ENCODE measurements at places on chromosomes 6 and 20.

DNA sequence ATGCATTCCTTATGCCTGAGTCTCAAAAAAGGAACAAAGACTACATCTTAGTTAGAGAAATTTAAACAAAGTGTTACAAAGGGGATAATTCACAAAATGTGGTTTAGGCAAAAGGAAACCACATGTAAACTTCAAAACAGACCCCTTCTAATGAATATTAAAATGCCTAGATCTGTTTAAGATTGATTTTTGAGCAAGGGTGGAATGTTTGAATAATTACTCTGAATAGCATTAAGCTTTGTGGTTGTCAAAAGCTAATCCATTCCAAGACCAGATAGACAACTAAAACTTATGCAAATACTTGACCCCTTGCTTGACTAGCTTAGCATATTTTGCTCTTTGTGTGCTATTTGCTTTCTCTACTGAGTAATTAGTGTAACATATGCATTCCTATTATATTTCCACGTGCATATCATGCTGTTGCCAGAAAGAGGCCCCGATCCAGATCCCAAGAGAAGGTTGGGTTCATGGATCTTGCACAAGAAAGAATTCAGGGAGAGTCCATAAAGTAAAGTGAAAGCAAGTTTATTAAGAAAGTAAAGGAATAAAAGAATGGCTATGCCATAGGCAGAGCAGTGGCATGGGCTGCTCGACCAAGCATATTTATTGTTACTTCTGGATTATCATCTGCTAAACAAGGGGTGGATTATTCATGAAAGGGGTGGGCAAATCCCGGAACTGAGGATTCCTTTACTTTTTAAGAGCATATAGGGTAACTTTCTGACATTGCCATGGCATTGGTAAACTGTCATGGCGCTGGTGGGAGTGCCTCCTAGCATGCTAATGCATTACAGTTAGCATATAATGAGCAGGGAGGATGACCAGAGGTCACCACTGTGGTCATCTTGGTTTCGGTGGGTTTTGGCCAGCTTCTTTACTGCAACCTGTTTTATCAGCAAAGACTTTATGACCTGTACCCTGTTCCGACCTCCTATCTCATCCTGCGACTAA is 1193.4 kb upstream of the EYS start:
- DNase-seq, result no peak

DNA sequence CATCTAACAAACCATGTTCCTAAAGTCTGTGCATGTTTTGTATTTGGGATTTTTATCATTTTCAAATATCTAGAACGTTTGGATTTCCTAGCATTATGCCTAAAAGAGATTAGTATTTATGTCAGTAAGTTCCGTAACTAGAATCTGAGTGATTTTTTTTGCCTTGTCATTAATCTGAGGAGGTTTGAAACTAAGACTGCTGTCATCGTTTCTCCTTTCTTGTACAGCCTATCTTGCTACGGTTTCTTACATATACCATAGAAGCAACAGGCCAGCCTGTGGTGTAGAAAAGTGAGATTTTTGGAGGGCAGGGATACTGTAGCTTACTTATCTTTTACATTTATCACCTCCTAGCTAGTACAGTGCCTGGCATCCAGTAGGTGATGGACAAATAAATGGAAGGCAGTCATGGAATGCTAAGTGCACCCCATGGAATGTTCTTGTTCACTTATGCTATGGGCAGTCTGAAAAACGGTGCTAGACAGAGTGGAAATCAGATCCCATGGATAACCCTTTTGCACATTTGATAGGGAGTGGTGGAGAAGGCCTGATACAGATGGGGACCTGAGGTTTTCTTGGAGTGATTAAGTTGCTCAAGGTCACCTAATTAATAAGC is 93.9 kb downstream of the ARID1B start:
- no peak for DNase-seq

GRCh38 chr6:21281366-21281765 is 312.2 kb upstream of the SOX4 start:
- DNase-seq, result no peak

DNA sequence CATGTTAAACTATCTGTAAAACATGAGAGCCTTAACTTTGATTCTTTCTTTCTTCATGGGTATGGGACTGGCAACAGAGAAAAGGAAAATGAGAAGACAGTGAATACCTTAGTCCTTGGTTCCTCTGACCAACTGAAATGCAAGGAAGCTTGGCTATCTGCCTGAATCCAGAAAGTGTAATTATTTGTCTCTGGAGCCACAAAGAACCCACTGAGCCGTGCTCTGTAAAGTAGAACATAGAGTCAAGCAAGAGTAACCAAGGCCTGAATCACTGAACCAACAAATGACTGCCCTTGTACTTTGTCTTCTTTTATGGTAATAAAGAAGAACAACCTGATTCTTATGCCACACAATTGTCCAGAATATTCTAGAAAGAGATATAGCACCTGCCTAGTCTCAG is 27.6 kb downstream of the PKHD1 start:
- no peak for DNase-seq

DNA sequence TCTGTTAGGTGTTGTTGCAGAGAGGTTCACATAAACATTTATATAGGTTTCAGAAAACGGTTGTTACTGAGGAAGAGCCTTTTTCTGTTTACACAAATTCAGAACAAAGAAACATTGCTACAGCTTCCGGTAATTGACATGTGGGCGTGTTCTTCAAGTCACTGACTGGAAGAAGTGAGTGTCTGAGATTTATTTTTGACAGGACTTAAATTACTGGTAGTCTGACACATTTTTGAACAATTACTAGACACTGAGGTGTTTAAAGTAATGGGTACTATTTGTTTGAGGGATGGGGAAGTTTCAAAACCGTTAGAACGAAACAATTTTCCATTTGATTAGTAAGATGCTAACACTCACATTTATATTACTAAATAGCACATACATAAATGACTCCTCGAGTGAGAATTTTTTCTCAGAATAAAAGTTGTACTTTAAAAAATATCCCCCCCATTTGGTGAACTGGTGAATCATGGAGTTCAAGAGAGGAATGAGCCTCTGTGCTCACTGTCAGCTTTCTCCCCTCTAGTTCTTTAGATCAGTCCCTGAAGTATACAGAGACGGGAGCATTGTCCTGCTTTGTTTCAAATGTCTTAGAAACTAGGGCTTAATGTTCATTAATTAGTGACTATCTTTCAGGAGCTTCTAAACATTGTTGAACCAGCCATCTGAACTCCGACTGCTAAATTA is 98.7 kb downstream of the TSHZ2 start:
- no peak for DNase-seq

DNA sequence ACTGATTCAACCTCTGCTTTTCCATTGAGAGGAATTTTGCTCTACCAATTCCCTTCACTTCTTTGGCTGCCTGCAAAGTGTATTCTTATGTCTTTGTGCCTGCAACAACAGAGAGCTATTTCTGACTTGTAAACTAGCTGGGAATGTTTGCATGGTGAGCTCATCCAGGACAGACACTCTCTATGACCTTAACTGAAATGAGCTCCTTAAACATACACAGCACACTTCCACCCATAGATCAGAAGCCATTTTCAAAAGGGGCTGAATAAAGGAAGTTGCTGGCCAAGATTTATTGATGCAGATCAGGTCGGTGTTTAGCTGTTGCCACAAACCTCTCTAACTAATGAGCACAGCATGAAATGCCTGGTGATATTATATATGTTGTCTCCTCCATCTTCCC is 377.7 kb downstream of the BTBD9 start:
- no peak for DNase-seq

- no peak for DNase-seq
Observed at GRCh38 chr6:114906096-114906495, 563.3 kb upstream of the HS3ST5 start.

DNA sequence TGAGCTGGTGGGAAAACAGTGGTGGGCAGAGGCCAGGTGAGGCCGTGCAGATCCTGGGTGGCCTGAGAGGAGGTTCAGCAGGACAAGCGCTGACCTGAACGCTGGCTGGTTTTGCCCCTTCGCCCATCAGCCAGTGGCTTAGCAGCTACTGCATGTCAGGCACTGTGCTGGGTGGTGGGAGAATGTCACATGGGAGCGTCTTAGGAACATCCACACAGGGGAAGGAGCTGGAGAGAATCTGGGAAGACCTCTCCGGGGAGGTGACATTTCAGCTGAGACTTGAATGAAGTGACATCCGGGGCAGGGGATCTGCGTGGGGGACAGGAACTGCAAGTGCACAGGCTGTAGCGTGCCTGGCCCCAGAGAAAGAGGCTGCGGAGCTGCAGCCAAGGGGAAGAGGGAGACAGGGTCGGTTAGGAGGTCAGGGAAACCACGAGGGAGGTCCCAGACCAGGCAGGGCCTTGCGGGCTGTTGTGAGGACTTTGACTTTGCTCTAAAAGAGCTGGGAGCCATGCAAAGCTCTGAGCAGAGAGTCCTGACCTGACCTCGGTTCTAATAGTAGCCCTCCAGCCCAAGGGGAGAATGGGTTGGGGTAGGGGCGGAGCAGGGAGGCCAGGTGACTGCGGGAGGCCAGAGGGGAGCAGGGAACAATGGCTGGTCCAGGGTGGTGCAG is 156.8 kb upstream of the PTPN1 start:
- DNase-seq, result no peak

DNA sequence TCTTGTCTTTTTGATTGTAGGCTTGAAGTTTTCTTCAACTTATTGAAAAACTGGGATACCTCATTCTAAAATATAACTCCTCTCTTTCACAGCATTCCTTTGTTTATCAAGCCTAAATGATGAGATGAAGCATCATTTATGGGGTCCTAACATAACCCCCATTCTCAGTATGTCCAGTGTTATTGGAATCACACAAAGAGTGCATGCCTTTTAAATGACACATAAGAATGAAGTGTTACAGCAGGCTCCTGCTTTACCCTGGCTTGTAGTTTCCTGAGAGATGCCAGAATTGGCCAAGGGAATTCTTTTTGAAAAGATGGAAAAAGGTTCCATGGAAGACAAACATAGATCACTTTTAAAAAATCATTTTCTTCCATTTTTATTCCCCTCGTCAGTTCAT is 502.4 kb downstream of the BCKDHB start:
- DNase-seq, result no peak

DNA sequence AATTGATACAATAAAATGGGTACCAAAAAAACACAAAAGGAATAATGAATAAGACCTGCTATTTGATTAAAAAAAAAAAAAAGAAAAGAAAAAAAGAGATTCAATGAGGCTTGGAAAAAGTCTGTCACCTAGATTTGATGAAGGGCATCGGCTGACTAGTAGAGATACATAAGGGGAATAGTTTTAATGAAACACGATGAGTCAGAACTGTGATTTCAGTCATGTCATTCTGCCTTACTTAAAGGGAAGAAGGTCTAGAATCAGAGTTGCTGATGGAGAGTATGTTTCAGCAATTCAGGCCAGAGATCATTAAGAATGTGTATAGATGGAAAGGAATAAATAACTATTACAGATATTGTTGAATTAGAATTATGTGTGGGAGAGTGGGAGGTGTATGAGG is 565.9 kb upstream of the RNF217 start:
- DNase-seq, result no peak

GRCh38 chr20:49548371-49548947 is 19.5 kb downstream of the PTGIS start:
- DNase-seq, result no peak

GRCh38 chr6:89951574-89952104 is 57.4 kb downstream of the GJA10 start:
- no peak for DNase-seq

DNA sequence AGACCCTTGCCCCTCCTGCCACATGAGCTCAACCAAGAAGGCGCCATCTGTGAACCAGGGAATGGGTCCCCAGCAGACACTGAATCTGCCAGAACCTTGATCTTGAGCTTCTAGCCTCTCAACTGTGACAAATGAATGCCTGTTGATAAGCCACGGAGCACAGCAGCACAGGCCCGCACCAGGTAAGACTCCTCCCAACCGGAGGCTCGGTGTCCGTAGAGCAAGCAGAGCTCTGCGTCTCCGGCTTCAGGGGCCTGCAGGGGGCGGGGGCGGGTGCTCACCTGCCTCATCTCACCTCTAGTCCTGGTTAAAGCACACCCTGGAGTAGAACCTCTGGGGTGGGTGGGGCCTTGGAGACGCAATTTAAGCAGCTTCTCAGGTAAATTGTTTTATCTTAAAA is 122.7 kb downstream of the SMOC2 start:
- DNase-seq, result no peak

DNA sequence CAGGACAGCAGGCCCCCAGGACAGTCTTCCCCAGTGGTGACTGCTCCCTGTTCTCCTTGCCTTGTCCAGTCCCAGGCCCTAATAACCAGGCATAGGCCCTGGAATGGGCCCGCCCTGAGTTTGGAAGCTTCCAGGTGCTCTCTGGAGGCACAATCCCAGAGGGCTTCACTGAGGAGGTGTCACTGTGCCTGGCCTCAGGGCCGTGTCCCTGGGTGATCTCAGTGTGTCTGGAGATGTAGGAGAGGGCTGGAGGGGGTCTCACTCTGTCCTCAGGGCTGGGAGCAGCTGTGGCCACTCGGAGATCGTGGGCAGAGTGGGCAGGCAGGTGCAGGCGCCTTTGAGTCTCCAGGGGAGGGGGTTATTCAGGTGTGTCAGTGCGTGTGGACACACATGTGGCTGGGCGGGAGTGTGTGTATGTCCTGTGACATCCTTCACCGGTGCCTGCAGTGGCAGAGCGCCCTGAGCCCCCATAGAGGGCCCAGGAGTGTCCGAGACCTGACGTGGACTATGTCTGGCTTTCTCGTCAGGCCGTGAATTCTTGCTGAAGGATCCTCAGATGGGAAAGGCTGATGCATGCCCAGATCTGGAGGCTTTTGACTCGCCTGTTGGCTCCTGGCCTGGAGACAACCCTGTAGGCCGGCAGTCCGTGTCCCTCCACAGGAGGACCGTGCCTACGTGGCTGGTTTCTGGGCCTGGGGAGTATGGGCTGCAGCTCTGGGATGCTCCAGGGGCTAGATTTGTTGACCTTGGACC is 5.5 kb upstream of the NPBWR2 start:
- DNase-seq, result no peak
